ENCODE measurements at places on chromosomes 1 and 21. TPM values are rescaled to one million over a fixed set of nuclear protein-coding genes. Genes with fewer than 3 reads are reported as not detected.
A peak's percentile ranks its signal among the peaks of the same experiment; 100 is the strongest.

NTPCR gene
- polyA plus RNA-seq, result 95.7 TPM

VAMP3 gene
- 69.7 TPM for polyA plus RNA-seq

OVAAL gene
- polyA plus RNA-seq, result not detected

PIGR gene
- 187 TPM for polyA plus RNA-seq

GRCh38 chr1:7389201-7389905 lies 381.7 kb upstream of the VAMP3 start:
- H3K36me3 ChIP-seq, result no peaks in the 10 kb centered on the region
- H3K27me3 ChIP-seq, result no peaks in the 10 kb centered on the region
- DNase-seq, result peak; percentile 13
- peak overlapping the region; percentile 47 for H3K27ac ChIP-seq

DNA sequence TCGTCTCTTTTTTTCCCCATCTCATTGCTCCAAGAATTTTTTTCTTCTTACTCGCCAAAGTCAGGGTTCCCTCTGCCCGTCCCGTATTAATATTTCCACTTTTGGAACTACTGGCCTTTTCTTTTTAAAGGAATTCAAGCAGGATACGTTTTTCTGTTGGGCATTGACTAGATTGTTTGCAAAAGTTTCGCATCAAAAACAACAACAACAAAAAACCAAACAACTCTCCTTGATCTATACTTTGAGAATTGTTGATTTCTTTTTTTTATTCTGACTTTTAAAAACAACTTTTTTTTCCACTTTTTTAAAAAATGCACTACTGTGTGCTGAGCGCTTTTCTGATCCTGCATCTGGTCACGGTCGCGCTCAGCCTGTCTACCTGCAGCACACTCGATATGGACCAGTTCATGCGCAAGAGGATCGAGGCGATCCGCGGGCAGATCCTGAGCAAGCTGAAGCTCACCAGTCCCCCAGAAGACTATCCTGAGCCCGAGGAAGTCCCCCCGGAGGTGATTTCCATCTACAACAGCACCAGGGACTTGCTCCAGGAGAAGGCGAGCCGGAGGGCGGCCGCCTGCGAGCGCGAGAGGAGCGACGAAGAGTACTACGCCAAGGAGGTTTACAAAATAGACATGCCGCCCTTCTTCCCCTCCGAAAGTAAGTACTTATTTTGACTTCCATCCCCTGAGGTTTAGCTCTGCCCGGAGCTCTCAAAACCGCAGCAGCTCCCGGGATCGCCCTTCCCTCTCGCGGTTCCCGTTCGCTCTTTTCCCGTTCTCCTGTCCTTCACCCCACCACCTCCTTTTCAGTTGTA lies 1.5 kb downstream of the TGFB2 start:
- DNase-seq, result peak; percentile 32
- H3K4me3 ChIP-seq, result peak overlapping the region; percentile 75
- H3K4me1 ChIP-seq, result no peaks in the 10 kb centered on the region
- H3K36me3 ChIP-seq, result no peaks in the 10 kb centered on the region
- no peaks in the 10 kb centered on the region for H3K27me3 ChIP-seq

DNA sequence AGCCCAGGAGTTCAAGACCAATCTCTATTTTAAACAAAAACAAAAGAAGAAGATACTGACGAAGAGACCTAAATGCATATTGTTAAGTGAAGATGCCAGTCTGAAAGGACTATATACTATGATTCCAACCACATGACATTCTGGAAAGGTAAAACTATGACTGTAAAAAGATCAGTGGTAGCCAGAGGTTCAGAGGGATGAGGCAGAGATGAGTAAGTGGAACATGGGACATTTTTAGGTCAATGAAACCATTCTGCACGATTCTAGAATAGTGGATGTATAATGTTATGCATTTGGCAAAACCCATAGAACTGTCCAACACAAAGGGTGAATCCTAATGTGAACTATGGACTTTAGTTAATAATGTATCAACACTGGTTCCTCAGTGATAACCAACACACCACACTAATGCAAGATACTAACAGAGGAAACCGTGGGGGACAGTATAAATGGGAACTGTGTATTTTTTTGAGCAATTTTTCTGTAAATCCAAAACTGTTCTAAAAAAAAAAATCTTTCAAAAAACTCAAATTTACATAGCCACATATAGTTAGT lies 8.2 kb downstream of the RC3H1 start:
- no peaks in the 10 kb centered on the region for H3K27me3 ChIP-seq
- H3K4me1 ChIP-seq, result peaks cover 4% of the 10 kb centered on the region
- no peak overlapping the region for H3K27ac ChIP-seq
- no peak for DNase-seq
- H3K4me3 ChIP-seq, result no peak overlapping the region
- H3K36me3 ChIP-seq, result no peaks in the 10 kb centered on the region

DNA sequence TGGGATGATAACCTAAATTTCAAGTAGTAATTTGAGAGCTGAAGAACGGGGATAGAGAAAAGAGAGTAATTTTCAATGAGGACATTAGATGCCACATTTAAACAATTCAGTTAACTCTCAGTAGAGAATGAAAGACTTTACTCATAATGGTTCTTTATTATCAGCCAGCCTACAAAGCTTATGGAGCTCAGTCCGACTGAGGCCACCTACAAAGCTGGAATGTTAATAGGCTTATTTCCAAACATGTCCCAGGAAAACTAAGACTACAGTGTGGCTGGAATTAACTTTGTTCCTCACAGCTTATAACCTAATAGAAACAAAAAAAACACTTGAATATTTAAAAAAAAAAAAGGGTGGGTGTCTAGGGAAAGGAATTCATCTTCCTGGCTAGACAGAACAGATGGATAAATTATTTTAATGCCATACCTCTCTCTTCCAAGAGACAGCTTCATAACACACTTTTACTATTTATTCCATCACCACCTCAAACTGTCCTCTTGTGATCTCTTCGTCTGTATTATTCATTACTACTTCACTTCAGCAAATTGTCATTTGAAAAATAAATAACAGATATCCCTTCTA lies 9.8 kb downstream of the SLC19A2 start:
- no peaks in the 10 kb centered on the region for H3K27me3 ChIP-seq
- H3K4me3 ChIP-seq, result no peak overlapping the region
- H3K4me1 ChIP-seq, result no peaks in the 10 kb centered on the region
- H3K27ac ChIP-seq, result no peak overlapping the region

- H3K36me3 ChIP-seq, result no peaks in the 10 kb centered on the region
- H3K4me1 ChIP-seq, result no peaks in the 10 kb centered on the region
- H3K27me3 ChIP-seq, result no peaks in the 10 kb centered on the region
- no peak overlapping the region for H3K4me3 ChIP-seq
- DNase-seq, result no peak
Observed at GRCh38 chr1:203057911-203058675, 27.7 kb downstream of the MYOG start.

DNA sequence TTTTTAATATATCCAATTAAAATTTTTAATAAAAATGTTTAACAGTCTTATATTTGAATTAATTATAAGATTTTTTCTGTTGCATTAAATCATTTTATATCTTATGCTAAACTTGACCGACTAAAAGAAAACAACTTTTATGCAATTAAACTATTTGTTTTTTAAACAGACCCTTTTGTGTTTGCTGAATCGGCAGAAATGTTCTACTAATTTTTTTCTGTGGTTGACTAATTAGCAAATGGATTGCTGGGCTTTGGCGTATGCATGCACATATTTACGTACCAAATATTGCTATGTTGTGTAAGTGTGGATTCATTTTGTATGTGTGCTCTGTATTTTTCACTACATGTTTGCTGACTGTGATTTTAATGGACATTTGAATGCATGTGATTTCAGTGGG lies 174.8 kb downstream of the PBX1 start:
- H3K4me3 ChIP-seq, result no peak overlapping the region
- H3K27ac ChIP-seq, result no peak overlapping the region
- H3K27me3 ChIP-seq, result no peaks in the 10 kb centered on the region
- no peaks in the 10 kb centered on the region for H3K4me1 ChIP-seq
- DNase-seq, result no peak
- no peaks in the 10 kb centered on the region for H3K36me3 ChIP-seq

DNA sequence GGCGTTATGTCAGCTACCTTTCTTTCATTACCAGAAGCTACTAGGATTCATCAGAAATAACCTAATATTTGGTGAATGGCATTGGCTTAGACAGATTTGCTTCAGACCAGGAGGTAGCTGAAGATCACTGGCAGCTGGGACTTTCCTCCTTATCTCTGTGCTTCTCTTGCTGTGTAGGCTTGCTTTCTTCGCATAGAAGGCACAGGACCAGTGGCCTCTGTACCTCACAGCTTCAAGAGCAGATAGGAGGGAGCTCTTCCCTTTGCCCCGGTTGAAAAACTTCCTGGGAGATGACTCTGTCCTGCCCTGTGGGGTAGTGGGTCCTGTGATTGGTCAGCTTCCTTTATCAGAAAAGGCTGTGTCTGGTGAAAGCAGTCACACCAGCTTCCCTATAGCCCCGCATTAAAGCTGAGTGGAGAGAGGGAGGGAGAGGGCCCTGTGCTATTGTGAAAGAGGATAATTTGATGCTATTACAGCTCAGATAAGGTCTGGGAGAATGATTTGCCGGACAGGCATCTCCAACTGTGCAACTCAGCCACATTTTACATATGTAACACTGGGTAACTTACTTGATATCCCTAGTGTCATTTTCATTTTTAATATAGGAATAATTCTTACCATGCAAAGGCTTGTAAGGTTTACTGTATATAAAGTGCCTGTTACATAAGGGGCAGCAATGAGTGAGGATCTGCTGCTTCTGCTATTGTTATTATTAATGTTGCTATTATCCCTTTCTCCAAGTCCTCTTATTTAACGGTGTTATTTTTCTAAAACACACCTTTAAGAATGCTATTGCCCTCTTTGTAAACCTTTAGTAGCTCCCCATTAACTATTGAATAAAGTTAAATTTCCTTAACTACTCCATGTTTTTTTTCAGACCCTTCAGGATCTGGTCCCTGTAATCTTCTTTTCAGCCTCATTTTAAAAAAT lies 31.6 kb downstream of the OSBPL9 start:
- no peak for DNase-seq
- H3K4me3 ChIP-seq, result no peak overlapping the region
- H3K27me3 ChIP-seq, result no peaks in the 10 kb centered on the region

DNA sequence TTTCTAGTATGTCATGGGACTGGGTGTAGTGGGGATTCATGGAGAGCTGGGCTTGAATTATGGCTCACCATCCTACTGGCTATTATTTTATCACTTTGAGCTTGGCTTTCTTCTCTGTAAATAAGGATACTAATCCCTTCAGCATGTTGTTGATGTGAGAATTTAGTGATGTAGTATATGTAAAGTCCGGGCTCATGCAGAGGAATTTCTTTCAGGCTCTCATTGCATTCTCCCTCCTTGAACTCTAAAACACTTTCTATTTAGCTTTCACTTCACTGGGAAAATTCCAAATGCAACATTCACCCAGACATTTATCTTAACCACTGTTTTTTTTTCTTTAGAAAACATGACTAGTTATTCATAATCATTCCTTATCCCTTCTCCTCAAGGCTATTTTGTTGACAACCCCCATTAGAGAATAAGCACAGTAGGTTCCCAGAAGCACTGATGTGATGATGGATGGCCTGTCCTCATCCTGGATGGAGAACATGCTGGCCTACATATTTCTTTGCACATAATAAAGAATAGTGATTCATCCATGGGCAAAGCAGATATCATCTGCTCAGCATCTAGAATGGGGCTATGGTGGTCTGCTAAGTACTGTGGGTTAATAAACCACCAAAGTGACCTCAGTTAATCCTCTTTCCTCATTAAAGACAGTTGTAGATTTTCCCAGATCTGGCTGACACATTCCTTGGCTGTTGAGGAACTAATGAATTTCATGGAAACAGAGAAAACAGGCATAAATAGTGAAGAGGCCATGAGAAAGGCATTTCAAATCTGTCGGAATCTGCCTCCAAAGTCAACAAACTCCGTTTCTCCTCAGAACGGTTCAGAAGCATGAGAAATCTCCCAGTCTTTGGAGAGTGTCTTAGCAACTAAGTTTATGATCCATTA lies 68.0 kb upstream of the CYP2J2 start:
- no peaks in the 10 kb centered on the region for H3K36me3 ChIP-seq
- H3K4me3 ChIP-seq, result no peak overlapping the region
- H3K27me3 ChIP-seq, result no peaks in the 10 kb centered on the region
- H3K4me1 ChIP-seq, result no peaks in the 10 kb centered on the region
- no peak overlapping the region for H3K27ac ChIP-seq
- DNase-seq, result no peak

DNA sequence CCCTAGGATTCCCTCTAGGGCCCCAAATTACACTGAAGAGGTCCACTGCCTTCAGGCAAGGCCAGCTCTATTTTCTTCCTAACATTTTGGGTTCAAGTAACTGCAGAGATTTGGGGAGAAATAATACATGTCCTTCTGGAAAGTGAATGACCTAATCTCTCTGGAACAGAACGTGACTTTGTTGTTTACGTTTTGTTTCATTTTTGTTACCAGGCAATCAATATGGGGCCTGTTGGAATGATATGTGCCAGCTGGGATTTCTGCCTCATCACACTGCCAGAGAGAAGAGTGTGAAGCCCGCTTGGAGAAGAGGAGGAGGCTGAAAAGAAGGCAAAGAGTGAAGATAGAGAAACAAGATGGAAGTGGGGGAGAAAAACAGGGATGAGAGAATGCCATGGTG lies 116.7 kb downstream of the FASLG start:
- H3K4me1 ChIP-seq, result no peaks in the 10 kb centered on the region
- H3K27ac ChIP-seq, result no peak overlapping the region
- H3K4me3 ChIP-seq, result no peak overlapping the region
- DNase-seq, result no peak
- no peaks in the 10 kb centered on the region for H3K36me3 ChIP-seq

DNA sequence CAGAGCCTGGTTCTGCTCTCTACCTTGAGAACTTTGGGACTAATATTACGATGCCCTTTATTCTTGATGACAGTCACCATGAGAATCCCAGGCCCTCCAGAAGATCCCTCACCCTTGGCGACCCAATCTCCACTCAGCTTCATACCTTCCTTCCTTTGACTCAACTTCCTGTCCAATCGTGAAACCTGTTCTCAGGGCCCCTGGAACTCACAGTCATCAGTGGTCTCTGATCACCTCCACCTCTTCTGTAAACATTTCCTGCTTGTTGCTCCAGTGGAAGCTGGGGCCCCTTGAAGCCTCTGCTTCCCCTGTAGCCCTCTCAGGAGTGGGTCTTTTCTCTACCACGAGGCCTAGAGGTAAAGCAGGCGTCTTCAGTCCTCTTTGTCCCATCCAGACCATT lies 79.1 kb downstream of the MRPS6 start:
- DNase-seq, result no peak
- no peaks in the 10 kb centered on the region for H3K27me3 ChIP-seq
- no peaks in the 10 kb centered on the region for H3K36me3 ChIP-seq
- no peak overlapping the region for H3K4me3 ChIP-seq
- H3K27ac ChIP-seq, result no peak overlapping the region

DNA sequence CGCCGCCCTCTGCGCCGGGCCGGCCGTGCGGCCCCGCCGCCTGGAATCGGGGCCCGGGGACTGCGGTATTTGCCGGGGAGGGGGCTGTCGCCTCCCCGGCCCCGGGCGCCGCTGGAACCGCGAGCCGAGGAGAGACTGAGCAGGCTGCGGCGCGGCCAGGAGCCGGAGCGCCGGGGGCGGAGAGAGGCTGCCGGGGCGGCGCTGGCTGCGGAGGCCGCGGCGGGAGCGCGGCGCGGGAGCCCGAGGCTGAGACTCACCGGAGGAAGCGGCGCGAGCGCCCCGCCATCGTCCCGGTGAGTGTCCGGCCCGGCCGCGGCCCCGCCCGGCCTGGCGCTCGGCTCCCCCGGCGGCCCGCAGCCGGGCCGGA lies 746 bp downstream of the DYRK1A start:
- no peaks in the 10 kb centered on the region for H3K27me3 ChIP-seq
- H3K27ac ChIP-seq, result peak overlapping the region; percentile 99
- no peak overlapping the region for H3K4me3 ChIP-seq
- DNase-seq, result peak; percentile 54
- peaks cover 17% of the 10 kb centered on the region for H3K4me1 ChIP-seq
- no peaks in the 10 kb centered on the region for H3K36me3 ChIP-seq
